ENCODE measurements at places on chromosomes 11 and 22. TPM values are rescaled to one million over a fixed set of nuclear protein-coding genes. Genes with fewer than 3 reads are reported as not detected.

GRCh38 chr11:43933608-43934551 is 8.6 kb upstream of the C11orf96 start:
- H3K4me1 ChIP-seq, result no peaks in the 10 kb centered on the region
- no peaks in the 10 kb centered on the region for H3K36me3 ChIP-seq
- no peak overlapping the region for H3K4me3 ChIP-seq

- H3K4me1 ChIP-seq, result peaks cover 66% of the 10 kb centered on the region
- H3K27ac ChIP-seq, result peak overlapping the region; percentile 77
- H3K36me3 ChIP-seq, result no peaks in the 10 kb centered on the region
- DNase-seq, result no peak
These were observed 2.1 kb downstream of the EHD1 start for GRCh38 chr11:64876229-64876750.

DNA sequence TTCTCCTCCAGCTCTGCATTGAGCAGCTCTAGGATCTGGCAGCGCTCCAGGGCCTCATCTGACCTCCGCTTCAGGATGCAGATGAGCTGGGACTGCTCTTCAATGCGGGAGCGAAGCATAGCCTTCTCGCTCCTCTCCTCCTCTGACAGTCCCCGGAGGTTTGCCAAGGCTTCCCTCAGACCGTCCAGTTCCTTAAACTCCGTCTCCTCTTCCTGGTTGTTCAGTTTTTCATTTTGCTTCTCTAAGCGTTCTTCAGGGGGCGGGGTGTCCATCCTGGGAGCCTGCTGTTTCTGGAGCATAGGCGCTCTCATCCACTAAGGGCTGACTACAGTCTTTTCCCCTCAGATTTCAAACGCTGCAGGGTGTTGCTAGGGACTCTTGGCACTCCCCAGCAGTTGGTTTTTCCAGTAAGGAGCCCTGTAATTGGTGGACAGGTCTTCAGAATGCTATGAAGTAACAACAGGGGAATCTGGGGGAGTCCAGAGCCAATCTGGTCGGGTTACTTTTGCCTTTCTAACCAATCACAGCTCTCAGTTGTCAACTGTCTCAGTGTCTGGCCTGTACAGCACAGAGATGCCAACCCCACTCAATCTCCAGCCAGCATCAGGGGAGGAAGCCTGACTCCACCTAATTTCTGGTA is at the start of gene CCDC89:
TSS of gene CCDC89 (minus strand) at position 376 of the 640 bp plus-strand sequence. CDS start at position 311, 65 bp downstream.
- no peak within 1 kb of the TSS for H3K4me3 ChIP-seq
- H3K4me1 ChIP-seq, result no peaks in the 10 kb centered on the region
- H3K27me3 ChIP-seq, result no peaks in the 10 kb centered on the region
- DNase-seq, result no peak
- no peak within 1 kb of the TSS for H3K27ac ChIP-seq

- no peaks in the 10 kb centered on the region for H3K27me3 ChIP-seq
- H3K4me3 ChIP-seq, result no peak overlapping the region
- H3K4me1 ChIP-seq, result peaks cover 3% of the 10 kb centered on the region
- no peak overlapping the region for H3K27ac ChIP-seq
- DNase-seq, result no peak
These were observed 2.9 kb upstream of the CYP2R1 start for GRCh38 chr11:14894657-14895598.

The C11orf16 gene
- not detected for total RNA-seq

The OR5M3 gene
- total RNA-seq, result not detected

The C11orf87 gene
- total RNA-seq, result not detected

- H3K36me3 ChIP-seq, result no peaks in the 10 kb centered on the region
- H3K4me1 ChIP-seq, result no peaks in the 10 kb centered on the region
- H3K27me3 ChIP-seq, result no peaks in the 10 kb centered on the region
- DNase-seq, result no peak
- no peak overlapping the region for H3K27ac ChIP-seq
These were observed 1431.4 kb upstream of the TENM4 start for GRCh38 chr11:80872116-80872728.

The B4GALNT4 gene
- 0.42 TPM for total RNA-seq

DNA sequence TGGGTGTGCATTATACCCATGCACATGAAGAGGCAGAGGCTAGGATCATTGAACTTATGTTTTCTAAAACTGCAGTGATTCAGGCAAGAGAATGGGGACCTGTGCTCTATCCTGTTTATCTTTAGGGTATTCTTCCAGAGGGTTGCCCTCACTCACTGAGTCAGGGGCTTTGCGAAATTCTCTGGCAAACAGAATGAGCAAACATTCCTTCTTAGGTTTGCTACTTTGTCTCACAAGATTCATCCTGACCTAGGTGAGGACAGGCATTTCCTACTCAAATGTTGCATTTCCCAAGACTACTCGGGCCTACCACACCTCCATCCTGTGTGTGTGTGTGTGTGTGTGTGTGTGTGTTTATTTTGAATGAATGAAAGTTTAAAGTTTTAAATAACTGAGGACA is 2.7 kb upstream of the EIF3M start:
- H3K27me3 ChIP-seq, result no peaks in the 10 kb centered on the region

The TRIM22 gene
- 11.5 TPM for total RNA-seq

The KRTAP5-10 gene
- total RNA-seq, result 0.14 TPM

DNA sequence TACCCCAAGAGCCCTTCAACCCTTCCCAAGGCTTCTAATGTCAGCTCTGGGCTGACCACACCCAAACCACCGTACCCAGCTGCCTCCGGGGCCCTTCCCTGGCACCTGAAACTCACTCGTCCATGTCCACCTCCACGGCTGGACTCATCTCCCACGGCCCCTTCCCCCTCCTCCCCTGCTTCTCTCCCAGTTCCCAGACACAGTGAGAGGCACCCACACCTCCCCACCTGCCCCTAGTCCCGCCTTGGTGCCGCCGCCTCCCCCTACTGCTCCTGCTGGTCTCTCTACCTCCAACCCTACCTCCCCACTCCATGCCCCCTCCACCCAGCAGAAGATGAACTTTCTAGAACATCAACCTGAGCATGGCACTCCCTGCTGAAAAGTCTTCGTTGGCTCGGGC is 39.5 kb downstream of the ELFN2 start:
- no peak for DNase-seq
- no peaks in the 10 kb centered on the region for H3K27me3 ChIP-seq
- no peak overlapping the region for H3K4me3 ChIP-seq
- no peaks in the 10 kb centered on the region for H3K4me1 ChIP-seq

- no peak for DNase-seq
- no peaks in the 10 kb centered on the region for H3K27me3 ChIP-seq
- H3K36me3 ChIP-seq, result no peaks in the 10 kb centered on the region
- H3K4me1 ChIP-seq, result no peaks in the 10 kb centered on the region
These were observed 11.3 kb upstream of the CCDC86 start for GRCh38 chr11:60830478-60831142.

DNA sequence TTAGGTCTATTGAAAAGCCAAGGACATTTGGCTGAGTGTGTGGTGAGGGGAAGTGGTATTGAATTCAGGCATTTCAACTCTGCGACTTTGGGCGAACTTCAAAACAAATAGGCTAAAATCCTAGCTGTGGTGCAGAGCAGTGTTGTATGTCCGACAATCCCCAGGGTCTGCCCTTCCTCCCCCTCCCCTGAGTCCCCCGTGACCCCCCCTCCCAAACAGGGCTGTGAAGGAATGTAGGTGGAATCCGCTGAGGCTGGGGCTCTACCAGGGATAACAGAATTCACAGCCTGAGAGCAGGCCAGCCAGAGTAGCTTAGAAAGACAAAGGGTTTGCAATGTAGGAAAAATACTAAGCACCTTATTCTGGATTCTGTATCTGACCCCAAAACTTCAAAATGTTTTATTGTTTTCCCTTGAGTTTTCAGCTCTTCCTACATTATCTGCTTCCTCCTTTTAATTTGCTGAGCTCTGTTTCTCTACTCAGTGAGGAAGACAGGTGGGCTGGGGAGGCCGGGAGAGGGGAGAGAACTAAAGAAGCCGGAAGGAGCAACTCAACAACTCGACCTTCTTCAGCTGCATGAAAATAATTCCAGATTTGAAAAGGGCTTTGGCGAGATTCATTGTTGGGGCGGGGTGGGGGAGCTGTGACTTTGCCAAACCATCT is 315.2 kb downstream of the BLID start:
- no peak overlapping the region for H3K4me3 ChIP-seq
- H3K27ac ChIP-seq, result no peak overlapping the region
- H3K4me1 ChIP-seq, result no peaks in the 10 kb centered on the region
- H3K27me3 ChIP-seq, result no peaks in the 10 kb centered on the region
- no peak for DNase-seq
- no peaks in the 10 kb centered on the region for H3K36me3 ChIP-seq

GRCh38 chr11:117717485-117718314 is 79.3 kb downstream of the DSCAML1 start:
- H3K36me3 ChIP-seq, result no peaks in the 10 kb centered on the region
- no peaks in the 10 kb centered on the region for H3K27me3 ChIP-seq
- H3K27ac ChIP-seq, result no peak overlapping the region
- H3K4me1 ChIP-seq, result no peaks in the 10 kb centered on the region

DNA sequence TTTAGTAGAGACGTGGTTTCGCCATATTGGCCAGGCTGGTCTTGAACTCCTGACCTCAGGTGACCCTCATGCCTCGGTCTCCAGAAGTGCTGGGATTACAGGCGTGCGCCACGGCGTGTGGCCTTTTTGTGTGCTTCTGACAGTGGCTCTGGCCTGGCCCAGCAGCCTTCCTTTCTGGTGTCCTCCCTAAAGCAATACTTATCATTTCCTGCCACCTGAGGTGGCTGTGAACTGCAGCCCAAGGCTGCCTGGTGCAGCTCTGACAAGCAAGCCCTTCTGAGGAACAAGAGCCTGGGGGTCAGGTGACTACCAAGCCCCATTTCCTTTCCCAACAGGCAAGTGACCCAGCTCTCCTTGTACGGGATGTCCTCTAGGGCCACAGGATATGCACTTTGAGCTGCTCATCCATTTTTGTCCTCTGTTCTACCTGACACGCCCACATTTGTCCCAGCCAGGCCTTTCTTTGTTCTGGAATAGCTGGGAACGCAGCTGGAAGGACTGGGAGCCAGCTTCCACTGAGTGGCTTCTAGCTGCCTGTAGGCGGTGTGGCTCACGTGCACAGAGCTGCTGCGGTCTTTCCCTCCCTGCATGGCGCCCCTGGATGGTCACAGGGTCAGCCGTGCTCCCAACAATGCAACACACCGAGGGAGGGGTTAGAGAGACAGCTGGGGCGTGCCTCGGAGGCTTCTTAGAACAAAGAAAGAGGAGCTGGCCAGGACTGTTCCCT is 12.3 kb upstream of the BID start:
- DNase-seq, result no peak
- peaks cover 16% of the 10 kb centered on the region for H3K4me1 ChIP-seq
- no peaks in the 10 kb centered on the region for H3K27me3 ChIP-seq
- H3K36me3 ChIP-seq, result no peaks in the 10 kb centered on the region

The PDE3B gene
- 31.7 TPM for total RNA-seq

DNA sequence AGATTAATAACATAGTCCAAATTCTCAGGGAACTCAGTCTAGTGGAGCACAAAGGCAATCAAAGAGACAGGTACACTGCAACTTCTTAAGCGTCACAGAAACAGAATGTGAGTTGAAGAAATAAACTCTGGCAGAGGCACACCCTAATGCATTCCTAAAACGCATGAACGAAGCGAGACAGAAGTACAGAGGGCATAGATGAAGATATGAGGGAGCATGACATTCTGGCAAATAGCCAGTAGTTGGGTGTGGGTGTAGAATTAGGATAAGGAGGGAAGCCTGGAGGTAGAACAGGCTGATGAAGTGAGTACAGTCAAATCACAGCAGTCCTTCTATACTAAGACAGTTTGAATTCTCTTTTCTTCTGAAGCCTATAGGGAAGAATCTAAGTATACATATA is 838.7 kb upstream of the API5 start:
- H3K4me3 ChIP-seq, result no peak overlapping the region
- H3K27ac ChIP-seq, result no peak overlapping the region
- H3K27me3 ChIP-seq, result no peaks in the 10 kb centered on the region
- H3K4me1 ChIP-seq, result no peaks in the 10 kb centered on the region

DNA sequence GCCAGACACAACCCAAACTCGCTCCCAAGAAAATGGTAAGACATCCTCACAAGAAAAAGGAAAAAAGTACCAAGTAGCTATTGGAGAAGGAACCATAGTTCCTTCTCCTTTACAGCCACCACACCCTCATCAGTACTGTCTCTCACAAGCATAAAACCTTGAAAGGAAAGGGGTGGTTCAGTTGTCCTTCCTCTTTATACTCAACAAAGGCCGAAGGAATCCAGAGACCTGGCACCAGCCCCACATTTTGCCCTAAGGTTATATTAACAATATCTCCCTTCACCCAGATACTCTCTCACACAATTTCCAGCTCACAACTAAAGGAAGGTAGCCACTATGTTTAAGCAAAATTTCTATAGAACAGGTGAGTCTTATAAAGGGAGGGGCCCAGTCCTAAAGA is 8.5 kb downstream of the FHIP1B start:
- no peaks in the 10 kb centered on the region for H3K27me3 ChIP-seq
- H3K4me3 ChIP-seq, result no peak overlapping the region
- no peak for DNase-seq
- H3K36me3 ChIP-seq, result peaks cover 32% of the 10 kb centered on the region
- H3K4me1 ChIP-seq, result peaks cover 36% of the 10 kb centered on the region
- no peak overlapping the region for H3K27ac ChIP-seq

The OR5AL1 gene
- not detected for total RNA-seq

DNA sequence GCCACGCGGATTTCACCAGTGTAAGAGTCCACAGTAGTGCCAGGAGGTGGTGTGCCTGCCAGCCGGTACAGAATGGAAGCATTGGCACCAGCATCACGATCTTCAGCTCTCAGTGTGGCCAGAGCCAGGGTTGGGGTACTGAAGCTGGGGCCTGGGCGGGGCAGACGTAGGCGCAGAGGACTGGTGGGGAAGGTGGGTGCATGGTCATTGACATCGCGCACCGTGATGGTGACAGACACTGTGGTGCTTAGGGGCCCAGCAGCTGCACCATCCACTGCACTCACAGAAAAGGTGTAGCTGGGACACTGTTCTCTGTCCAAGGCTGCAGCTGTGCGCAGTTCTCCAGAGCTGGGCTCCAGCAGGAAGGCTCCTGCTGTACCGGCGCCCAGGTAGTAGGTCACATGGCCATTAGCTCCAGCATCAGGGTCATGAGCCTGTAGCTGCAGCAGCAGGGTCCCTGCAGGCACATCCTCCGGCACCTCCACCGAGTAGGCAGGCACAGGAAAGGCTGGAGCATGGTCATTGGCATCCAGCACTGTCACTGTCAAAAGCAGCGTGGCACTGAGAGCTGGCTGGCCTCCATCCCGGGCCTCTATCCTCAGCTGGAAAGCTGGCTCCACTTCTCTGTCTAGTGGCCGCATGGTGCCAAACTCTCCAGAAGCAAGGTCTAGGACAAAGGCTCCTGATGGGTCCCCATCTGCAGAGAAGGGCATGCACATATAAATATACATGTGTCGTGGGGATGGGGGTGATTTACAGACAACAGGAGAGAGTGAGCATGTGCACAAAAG is 7.9 kb upstream of the TPP1 start:
- no peak overlapping the region for H3K4me3 ChIP-seq
- H3K27me3 ChIP-seq, result no peaks in the 10 kb centered on the region
- H3K4me1 ChIP-seq, result no peaks in the 10 kb centered on the region

The SEC14L2 gene
- total RNA-seq, result 110 TPM

The MAPK11 gene
- 0.65 TPM for total RNA-seq

The MMP8 gene
- total RNA-seq, result 0.17 TPM

All from liver (tissue), 10 donors.